Progenitor cell of endocrine pancreas (in vitro differentiated cells): ENCODE measurements at places on chromosomes 3 and 15. TPM values are rescaled to one million over a fixed set of nuclear protein-coding genes. Genes with fewer than 3 reads are reported as not detected.

GRCh38 chr3:42773409-42773751, 327 bp upstream of the CCDC13 start:
- no peak for DNase-seq

GRCh38 chr3:8841472-8841871, 72.1 kb upstream of the OXTR start:
- no peak for DNase-seq

DNA sequence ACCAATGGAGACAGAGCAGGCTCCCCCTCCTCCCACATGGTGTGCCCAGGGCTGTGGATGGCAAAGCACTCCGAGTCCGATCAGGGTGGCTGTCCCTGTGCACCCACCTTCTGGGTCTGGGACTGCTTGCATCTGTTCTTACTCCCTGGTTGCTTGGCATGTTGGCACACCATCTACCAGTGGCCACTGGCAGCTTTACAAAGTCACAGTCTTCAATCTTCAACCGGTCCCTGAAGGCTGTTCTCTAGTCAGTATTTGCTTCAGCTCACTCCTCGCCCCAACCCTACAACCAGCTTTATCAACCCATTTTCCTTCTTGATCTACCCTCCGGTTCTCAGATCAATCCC, 14.8 kb downstream of the HOMER2 start:
- DNase-seq, result no peak

GRCh38 chr3:65619888-65620287, 418.8 kb downstream of the MAGI1 start:
- DNase-seq, result no peak

GRCh38 chr3:188727052-188727451, 444.7 kb upstream of the TPRG1 start:
- DNase-seq, result no peak

GRCh38 chr3:101131767-101132166, 138.5 kb upstream of the ABI3BP start:
- no peak for DNase-seq

GRCh38 chr3:40247714-40248454, 61.6 kb upstream of the EIF1B start:
- DNase-seq, result no peak

GRCh38 chr3:182323898-182324297, 469.4 kb upstream of the ATP11B start:
- DNase-seq, result no peak

DNA sequence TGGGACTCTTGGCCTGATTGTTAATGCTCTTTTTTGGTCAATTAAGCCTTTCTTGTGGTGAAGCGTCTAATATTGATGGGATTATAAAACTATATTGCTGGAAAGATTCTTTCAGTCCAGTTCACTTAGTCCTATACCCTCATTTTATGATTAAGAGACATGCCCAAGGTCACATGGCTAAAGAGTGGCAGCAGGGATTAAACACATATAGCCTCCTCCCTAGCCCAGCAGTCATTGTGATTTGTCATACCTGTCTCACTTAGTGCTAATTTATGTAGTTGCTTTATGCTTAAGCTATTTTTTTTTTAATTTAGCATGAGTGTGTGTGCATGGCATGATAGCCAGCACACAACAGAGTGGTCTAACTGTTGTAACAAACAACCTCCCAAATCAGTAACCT, 9.5 kb downstream of the PARP14 start:
- no peak for DNase-seq

DNA sequence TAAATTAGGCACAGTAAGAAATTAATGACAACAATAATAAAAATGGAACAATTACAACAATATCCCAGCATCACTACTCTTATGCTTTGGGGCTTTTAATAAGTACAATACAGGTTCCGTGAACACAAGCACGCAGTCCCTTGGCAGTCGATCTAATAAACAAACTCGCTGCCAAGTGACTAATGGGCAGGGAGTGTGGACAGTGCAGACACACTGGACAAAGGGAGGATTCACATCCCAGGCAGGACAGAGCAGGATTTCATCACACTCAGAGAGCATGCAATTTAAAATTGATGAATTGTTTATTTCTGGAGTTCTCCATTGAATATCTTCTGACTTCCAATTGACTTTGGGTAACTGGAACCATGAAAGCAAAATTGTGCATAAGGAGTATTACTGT, 524.1 kb upstream of the CFAP20DC start:
- DNase-seq, result no peak

GRCh38 chr15:71542836-71543235, 267.5 kb upstream of the NR2E3 start:
- DNase-seq, result no peak

- no peak for DNase-seq
Measured at GRCh38 chr15:42911058-42911592, 9.5 kb downstream of the TTBK2 start.

Gene BFSP2
- not detected in 2 replicates for total RNA-seq

Gene C3orf22
- total RNA-seq, result 0.26 and 0.44 TPM in 2 replicates

Gene ARHGEF26
- 10.0 and 10.8 TPM in 2 replicates for total RNA-seq

Gene SCN5A
- 1.7 and 4.2 TPM in 2 replicates for total RNA-seq

Gene GABRG3
- 0.24 and 0.80 TPM in 2 replicates for total RNA-seq

Gene TYRO3
- 86.7 and 106 TPM in 2 replicates for total RNA-seq

Gene SCG5
- 18.2 and 19.4 TPM in 2 replicates for total RNA-seq
